ENCODE measurements at places on chromosomes 4 and X.

GRCh38 chr4:1800805-1801204, 7.7 kb downstream of the FGFR3 start:
- no peak for DNase-seq

DNA sequence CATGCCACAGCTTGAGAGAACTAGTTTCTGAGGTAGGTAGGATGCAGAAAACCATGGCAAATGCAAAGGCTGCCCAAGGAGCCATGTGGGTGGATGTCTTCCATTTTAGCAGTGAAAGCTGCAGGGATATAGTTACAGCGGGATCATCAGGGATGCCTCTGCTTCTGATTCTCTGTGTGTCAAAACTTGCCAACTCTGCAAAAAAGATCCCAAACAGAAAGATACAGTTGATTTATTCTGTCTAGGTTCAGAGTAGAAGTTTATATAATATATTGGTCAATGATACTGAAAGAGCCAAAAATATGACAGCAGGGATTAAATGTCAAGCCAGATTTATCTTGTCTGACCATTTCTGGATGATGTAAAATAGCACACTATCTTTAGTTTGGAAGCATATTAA, 42.4 kb upstream of the SFRP2 start:
- no peak for DNase-seq

DNA sequence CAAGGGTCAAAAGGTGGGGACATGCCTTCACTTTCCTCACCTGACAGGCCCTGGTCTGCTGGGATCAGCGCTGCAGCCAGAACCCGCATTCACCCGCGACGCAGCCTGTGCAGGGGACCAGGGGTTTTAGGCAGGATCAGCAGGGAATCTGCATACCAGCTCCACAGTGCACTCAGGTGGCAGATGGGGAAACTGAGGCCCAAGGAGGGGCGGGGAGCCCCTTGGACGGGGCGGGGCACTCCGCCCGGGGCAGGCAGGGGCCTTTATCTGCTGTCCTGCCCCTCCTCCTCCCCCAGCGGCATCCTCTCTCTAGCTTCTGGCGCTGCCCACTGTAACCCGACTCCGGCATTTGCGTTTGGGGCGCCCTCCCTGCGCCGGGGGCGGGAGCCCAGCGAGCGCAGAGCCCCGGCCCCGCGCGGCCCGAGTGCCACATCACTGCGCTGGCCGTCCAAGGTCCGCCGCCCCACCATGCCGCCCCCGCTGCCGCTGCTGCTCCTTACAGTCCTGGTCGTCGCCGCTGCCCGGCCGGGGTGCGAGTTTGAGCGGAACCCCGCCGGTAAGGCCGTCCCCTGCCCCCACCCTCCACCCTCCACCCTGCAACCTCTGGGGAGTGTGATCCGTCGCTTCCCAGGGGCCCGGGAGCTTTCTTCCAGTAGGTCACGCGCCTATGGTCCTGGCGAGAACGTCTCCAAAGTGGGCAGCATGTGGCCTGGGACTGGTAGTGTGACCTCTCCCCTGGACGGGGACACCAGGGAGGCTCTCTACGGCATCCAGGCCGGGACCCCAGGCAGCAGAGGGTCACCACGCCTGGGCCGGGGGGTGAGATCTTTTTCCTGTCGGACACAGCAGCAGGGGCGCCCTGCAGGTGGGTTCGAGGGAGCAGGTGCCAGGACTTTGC, at the start of gene CPZ:
CPZ (plus strand) TSS at position 400 of the 898 bp plus-strand sequence; CDS start at position 469, 69 bp downstream.
- peak; percentile 27 for DNase-seq

DNA sequence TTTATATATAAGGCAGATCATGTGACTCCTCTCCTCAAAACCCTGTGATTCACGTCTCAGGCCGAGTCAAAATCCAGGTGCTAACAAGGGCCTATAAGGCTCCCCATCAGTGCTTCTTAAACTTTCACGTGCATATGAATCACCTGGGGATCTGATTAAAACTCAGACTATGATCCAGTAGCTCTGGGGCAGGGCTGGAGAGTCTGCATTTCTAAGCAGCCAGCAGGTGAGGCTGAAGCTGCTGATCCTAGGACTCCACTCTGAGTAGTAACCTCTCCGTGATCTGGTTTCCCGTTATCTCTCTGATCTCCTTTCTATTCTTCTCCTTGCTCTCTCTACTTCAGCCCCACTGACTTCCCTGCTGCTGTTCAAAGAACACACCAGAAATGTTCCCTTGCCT, 252.4 kb upstream of the RPS6KA3 start:
- DNase-seq = no peak

- DNase-seq = no peak
Observed at GRCh38 chr4:88660446-88661294, 37.0 kb downstream of the NAP1L5 start.

GRCh38 chr4:168693750-168694490, 197.1 kb downstream of the PALLD start:
- DNase-seq = no peak

DNA sequence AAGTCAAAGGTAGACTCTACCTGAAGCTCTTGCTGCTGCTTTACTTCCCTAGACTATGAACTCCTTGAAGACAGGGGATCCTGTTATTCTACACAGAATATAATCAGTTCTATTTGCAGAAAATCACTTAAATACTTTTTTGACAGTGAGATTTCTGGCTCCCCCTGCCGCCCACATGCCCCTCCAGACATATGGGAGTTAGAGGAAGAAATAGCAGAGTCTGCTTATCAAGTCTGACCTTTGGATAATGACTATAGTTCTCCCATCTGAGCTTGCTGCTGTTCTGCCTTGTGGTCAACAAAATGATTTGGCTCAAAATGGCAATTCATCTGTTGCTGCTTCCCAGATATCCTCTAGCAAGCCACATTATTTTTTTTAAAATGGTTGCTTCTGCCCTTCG, 101.1 kb downstream of the ENOX2 start:
- no peak for DNase-seq

GRCh38 chr4:122922877-122923511, 597 bp upstream of the NUDT6 start:
- peak; percentile 88 for DNase-seq

DNA sequence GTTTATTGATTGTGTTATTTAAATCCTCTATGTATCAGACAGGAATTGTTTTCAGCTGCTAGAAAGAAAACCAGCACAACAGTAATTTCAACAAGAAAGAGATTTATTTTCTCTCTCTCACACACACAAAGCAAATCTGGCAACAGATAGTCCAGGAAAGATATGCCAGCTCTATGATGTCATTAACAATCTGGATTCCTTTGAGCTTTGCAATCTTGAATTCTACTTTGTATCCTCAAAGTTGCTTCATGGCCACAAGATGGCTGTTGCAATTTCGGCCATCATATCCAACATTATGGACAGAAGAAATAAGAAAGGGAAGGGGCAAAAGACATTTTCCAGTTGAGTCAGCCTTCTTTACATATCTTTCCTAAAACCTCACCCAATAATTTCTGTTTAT, 19.8 kb upstream of the FMR1 start:
- DNase-seq = no peak

DNA sequence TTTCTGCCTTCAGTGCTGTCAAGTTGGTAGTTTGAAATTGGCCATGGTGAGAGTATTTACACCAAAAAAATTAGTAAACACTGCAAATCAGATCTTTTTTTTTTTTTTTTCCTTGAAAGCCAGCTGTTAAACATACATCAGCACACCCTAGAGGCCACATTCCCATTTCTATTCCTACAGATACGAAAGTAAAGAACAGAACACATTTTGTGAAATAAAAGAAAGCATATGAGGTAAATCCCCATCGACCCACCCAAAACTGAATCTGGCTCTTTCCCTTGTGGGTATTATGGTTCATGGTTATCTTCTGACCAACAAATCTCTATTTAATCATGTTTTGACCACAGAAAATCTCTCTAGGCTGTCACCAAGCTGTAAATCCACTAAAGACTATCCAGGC, 41.8 kb upstream of the AP1AR start:
- no peak for DNase-seq

- no peak for DNase-seq
Observed at GRCh38 chr4:124386648-124387047, 325.9 kb downstream of the ANKRD50 start.

DNA sequence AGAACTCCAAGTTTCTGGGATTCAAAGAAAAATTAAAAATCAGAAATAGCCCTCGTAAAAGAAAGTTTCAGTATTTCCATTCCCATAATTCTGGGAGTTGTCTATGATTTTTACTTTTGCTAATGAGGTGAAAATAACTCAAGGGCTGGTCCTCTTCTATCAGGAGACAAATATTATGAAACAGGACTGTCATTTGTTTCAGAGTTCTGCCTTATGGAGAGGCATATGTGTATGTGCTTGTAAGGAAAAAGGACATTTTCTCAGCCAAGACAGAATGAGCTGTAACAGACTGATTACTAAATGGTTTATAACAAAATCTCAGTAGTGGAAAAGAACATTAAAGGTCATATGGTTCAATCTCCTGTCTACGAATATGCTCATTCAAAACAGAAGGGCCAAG, 59.0 kb upstream of the TAB3 start:
- no peak for DNase-seq

DNA sequence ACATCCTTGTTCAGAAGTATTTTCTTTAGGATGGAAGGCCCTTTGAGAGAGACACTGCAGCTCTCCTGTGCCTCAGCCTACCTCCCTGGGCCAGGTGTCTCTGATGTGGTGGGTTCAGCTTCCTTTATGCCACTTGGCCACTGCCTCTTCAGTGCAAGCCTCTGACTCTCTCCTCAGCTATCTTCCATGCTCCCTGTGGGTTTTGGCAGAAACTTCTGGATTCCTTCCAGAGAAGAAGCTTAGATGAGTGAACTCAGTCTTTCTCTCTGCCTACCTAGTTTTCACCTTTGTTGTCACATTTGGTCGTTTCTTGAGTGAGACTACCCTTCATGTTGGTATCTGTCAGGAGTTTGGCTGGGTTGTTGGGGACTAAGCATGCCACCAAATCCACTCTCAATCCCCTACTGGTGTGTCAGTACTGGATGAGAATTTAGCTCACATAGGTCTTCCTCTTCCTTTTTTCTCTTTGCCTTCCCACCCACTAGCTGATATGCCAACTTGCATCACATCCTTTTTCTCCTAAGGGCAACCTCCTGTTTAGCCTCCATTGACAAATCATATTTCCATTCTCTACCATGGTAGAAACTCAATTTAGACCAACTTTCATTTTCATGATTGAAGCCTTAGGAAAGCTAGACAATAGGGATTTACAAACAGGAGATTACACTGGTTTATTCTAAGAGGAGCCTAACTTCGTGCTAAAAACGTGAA, 32.0 kb downstream of the IL15 start:
- DNase-seq = no peak

- DNase-seq = no peak
Observed at GRCh38 chr4:94660614-94661013, 97.1 kb upstream of the BMPR1B start.

DNA sequence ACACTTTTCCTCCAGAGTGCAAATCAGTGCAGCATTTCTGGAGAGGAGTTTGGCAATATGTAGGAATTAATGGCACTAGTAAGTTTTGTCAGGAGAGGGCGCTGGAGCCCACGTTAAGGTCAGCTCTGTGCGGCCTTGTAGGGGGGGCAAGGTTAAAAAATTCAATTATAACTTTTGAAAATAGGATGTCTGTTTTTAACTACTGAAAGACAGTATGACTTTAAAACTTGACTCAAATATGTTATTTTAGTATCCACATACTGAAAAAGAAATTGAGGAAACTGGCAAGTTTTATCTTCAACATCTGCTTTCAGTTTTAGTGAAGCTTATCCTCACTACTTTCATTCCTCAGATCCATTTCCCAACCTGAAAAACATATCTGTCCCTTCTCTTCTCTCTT, 30.9 kb upstream of the HSD17B13 start:
- DNase-seq = no peak

- no peak for DNase-seq
Observed at GRCh38 chrX:69524781-69525363, 20.7 kb downstream of the NALF2 start.

GRCh38 chr4:147821555-147821954, 89.7 kb downstream of the ARHGAP10 start:
- no peak for DNase-seq

DNA sequence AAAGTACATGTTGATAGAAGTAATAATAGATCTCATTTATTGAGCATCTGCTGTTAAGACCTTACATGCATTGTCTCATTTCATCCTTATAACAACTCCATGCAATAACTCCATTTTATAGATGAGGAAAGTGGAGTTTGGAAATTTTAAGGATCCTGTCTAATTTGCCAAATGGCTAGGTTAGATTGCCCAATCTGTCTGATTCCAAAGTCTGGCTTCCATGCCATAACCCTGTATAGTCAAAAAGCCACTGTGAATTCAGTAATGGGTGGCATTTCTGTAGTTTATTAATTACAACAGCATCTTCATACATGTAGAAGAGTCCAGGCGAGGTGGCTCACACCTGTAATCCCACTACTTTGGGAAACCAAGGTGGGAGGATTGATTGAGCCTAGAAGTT, 8.8 kb upstream of the ELOVL6 start:
- no peak for DNase-seq

- no peak for DNase-seq
Observed at GRCh38 chr4:37040816-37041215, 203.7 kb upstream of the NWD2 start.

GRCh38 chr4:156634612-156635011, 337.0 kb downstream of the PDGFC start:
- no peak for DNase-seq

DNA sequence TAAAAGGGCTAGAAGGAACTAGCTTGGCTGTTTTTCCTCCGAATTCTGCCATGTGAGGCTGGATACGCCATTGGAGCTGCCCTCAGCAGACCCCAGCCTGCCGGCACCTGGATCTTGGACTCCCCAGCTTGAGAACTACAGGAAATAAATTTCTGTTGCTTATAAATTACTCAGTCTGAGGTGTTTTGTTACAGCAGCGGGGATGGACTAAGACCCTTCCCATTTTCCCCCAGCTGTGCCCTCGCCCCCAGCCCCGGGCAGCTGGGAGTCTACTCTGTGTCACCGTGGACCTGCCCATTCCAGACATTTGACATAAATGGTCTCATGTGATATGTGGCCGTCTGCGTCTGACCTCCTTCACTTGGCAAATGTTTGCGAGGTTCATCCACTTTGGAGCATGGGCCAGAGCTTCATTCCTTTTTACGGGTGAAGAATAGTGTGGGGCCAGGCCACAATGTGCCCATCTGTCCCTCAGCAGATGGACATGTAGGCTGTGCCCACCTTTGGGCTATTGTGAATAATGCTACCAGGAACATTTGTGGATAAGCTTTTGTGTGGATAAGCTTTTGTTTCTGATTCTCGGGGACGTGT, 30.7 kb upstream of the SPON2 start:
- DNase-seq = no peak

GRCh38 chr4:69835766-69836165, 24.2 kb downstream of the SULT1E1 start:
- DNase-seq = no peak

- no peak for DNase-seq
Observed at GRCh38 chr4:37503261-37503660, 182.9 kb downstream of the RELL1 start.

- DNase-seq = no peak
Observed at GRCh38 chr4:768995-769394, 56.9 kb downstream of the CPLX1 start.

- no peak for DNase-seq
Observed at GRCh38 chrX:68462653-68463052, 29.4 kb upstream of the OPHN1 start.

- peak; percentile 32 for DNase-seq
Observed at GRCh38 chr4:15396157-15396800, 31.6 kb upstream of the C1QTNF7 start.

GRCh38 chr4:177461606-177462005, 19.4 kb upstream of the AGA start:
- no peak for DNase-seq

- peak; percentile 67 for DNase-seq
Observed at GRCh38 chrX:53321230-53321942, 40.0 kb upstream of the IQSEC2 start.

GRCh38 chr4:7647600-7648543, 213.1 kb upstream of the PSAPL1 start:
- peak; percentile 48 for DNase-seq

- no peak for DNase-seq
Observed at GRCh38 chr4:48194971-48195370, 60.9 kb upstream of the TXK start.
